Fibroblast of mammary gland (primary cell): ENCODE measurements at places on chromosomes 16 and 17.

- no peak for DNase-seq
Measured at GRCh38 chr17:65666876-65667321, 105.5 kb upstream of the AXIN2 start.

DNA sequence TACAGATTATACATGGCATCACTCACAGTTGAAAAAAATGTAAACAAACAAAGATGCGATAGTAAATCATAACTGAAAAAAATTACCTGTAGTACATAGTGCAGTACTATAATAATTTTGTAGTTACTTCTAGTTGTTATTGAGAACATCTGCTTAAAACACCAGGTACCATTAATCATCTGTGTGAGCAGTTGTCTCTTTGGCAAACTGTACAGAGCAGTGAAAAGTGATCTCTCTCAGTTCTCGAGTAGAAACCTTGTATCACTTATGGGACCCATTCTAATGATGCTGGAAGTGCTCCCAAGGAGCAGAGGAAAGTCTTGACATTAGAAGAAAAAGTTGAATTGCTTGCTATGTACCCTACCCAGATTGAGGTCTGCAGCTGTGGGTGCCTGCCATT, 8.9 kb upstream of the TENT4B start:
- no peak for DNase-seq

DNA sequence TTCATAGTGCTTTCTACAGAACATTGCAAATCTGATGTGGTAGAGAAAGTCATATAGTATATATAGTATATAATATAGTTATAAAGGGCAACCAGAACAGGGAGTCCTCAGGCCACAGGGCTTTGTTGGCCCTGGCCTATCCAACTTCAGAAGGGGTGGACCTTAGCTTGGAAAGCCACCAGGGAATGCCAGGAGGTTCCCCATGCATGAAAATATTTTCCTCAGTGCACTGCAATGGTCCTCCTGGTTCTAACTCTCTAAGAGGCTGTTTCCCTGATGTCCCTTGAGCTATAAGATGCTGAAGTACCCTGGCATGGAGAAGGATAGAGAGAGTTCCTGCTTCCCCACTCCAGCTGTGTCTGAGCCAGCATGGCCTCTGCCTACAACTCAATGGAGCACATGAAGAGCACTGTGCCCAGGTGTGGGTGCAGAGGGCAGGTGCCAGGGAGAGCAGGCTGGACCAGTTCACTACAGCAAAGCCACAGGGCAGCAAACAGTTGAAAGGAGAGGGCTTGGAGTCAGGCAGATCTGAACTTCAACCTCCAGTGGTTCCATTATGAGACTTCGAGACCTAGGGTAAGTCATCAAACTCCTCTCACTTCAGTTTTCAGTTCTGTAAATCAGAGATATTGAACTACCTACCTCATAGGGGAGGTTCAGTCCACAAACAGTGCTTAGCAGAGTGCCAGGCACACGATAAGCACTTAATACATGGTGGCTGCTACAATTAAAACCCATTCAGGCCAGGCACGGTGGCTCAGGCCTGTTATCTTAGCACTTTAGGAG, 183.1 kb downstream of the SALL1 start:
- no peak for DNase-seq

DNA sequence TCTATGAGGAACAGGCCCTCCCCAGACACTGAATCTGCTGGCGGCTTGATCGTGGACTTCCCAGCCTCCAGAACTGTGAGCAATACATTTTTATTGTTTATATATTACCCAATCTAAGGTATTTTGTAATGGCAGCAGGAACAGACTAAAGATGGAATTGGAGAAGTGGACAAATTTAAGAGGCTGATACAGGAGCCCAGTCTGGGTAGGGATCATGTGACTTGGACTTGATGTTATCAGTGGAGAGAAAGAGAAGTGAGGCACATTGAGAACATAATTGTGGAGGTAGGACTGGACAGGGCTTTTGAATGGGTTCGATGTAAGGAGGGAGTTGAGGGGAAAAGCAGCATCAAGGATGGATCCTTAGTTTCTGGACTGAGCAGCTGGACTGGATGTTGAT, 93.8 kb downstream of the USP31 start:
- no peak for DNase-seq

DNA sequence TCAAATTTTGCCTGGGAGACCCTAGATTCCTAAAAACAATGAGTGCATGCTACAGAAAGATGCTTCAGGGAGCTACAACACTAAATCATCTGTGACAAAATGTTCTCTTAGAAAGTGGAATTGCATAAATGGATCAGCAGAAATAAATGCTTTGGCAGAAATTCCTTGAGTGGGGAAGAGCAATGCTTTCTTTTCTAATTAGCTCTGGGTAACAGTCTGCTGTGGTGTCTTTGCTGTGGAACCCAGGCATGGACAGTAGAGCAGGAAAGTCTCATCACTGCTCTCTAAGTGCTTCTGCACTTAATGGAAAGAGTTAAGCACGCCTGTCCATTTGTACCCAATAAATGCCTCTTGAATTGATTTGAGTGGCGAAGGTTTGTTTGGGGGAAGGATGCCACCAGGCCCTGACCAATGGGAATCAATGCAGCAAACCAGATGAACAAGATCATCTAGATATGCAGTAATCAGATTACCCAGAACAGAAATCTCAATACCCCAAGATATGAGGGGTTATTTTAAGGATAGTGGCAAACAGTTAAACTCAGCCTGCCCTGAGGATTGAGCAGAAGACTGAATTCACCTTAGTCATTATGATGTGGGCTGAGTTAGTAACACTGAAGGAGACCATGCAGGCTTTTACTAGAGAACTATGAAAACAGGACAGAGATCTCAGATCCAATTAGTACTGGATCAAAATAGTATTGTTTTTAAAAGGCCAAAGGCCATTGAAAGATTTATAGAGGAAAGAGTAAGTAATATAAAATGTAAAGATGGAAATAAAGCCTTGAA, 13.6 kb downstream of the HLF start:
- DNase-seq = no peak

- no peak for DNase-seq
Measured at GRCh38 chr17:36934692-36935630, 2.3 kb upstream of the LHX1 start.

GRCh38 chr17:60738287-60738686, 60.6 kb downstream of the BCAS3 start:
- no peak for DNase-seq
